ENCODE measurements at places on chromosomes 11 and 22. TPM values are rescaled to one million over a fixed set of nuclear protein-coding genes. Genes with fewer than 3 reads are reported as not detected.

Gene BET1L
- 44.1 TPM for total RNA-seq

Gene SLC35C1
- total RNA-seq = 17.7 TPM

Gene LARGE2
- total RNA-seq = not detected

Gene MCHR1
- total RNA-seq = 3.7 TPM

Gene MS4A2
- not detected for total RNA-seq

Gene SOX6
- 2.5 TPM for total RNA-seq
